Pons (tissue), 1 donor: ENCODE measurements at places on chromosomes 2 and 18.

DNA sequence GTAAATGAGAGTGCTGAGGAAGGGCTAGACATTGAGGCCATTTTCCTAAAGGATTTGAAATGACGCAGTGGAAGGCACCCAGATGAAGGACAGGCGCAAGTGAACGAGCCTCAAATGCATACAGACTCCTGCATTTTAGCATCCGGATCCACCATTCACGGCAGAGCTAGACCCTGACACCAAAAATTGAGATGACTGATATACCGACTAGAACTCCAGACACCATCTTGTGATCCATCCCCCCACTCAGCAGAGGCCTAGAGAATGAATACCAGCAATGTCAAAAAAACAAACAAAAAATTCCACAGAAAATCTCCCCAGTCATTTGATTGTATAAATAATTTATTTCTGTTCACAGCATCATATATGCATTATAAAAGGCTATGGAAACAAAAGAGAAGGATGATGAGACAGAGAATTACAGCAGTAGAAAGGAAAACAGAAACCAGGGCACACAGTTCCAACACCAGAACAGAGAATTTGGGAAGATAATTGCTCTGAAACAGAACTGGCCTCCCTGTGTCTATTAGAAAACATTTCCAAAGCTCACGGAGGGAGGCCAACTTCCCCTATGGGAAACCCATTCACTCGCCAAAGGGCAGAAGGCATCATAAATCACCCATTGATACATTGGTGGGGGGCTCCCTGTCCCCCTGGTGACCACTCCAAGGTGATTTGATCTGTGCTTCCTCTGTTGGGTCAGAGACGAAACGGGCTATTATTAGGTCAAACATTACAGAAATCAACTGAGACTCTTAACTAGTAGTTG lies 4.0 kb downstream of the ARL4C start:
- DNase-seq = no peak

- DNase-seq = no peak
Measured at GRCh38 chr2:202604699-202605098, 30.1 kb upstream of the FAM117B start.

DNA sequence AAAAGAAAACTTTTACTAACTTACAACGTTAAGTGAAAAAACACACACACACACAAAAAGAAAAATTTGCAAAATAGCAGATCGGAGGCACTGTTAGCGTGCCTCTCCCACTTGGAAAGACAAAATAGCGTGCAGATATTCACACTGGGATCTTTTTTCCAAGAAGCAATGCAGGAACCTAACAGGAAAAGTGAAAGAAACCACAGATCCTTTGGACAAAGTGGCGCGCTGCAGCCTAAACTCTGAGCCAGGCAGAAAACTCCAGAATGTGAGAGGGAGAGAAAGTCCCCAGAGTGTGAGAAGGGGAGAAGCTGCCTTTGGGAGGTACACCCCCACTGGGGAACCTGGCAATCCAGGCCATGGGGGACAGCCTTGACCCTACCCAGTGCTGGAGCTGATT lies 70.7 kb upstream of the SERPINE2 start:
- DNase-seq = no peak

DNA sequence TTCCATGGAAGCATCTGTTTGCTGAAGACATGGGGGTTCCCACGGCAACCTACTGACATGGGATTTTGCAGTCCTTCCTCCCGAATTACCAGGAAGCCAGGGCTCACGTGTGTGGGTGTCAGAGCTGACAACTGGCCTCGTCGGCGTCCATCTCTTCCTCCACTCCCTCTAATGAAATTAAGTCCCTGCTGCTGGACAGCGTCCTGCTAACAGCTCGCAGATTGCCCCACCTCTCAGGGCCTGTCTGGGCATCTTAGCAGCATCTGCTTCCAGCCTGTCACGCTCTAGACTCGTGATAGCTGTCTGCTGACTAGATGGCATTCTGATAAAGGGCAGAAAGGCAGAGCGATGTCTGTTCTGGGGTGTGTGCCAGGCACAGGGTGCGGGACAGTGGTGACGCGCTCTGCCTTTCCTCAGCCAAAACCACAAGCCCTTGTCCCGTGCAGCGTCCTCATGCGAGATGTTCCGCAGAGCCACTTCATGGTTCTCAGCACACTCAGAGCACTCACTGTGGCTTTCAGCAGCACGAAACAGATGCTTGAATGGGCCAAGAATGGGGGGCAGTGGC lies 161.1 kb downstream of the ARL4C start:
- peak; percentile 71 for DNase-seq

DNA sequence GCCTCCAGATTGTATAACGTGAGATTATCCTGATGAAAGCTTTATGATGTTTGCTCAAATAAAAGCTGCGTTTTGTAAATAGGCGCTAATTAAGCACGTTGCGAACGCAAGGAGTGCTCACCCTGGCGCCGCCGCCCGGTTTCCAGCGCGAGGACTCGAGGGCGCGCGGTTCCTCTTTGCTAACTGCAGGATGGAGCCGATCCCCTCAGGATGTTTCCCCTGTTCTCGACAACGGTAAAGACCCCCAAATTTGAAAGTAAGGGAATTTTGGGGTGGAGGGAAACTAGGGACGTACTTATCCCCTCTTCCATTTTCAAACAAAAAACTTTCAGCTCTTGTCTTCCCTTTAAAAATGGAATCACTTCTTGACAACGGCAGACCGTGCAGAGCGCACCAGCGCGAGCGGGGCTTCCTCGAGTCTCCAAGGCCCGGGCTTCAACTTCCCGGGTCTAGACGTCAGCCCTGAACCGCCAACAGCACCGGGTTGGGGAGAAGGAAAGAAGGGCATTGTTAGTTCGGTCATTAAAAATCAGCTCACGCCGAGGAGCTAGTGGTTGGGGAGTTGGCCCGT lies 1.1 kb upstream of the GBX2 start:
- peak; percentile 51 for DNase-seq

GRCh38 chr2:128103407-128103806 lies 12.4 kb downstream of the UGGT1 start:
- no peak for DNase-seq

DNA sequence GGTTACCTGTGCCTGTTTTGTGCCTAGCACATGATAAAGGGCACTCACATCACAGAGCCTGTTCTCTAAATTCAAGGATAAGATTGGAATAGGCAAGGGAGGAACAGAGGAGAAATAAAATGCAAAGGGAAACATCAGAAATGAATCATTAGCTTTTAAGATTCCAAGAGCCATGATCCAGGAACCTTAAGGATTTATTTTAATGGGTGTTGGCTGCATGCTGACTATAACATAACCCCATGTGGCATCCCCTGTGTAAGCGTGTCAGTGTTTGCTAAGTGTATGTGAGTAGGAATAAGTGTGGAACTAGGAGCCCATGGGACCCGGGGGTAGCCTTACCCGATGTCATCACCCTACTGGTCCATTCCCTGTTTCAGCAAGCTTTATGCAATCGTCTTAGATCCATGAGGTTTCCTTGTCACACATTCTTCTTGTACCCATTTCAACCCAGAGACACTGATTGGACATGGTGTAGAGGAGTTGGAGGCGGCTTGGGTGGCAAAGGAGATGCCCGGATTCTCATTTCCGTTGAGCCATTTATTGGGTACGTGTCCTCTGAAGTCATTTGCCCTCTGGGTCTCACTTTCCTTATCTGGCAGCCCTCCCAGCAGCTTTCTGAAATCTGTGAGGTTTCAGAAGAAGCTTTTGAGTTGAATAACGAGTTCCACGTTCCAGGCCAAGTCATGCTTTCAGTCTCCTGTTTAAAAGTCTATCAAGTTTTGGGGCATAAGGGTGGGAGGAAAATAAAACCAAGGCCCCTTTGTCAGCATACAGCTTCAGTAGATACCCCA lies 117.0 kb downstream of the MGAT5 start:
- no peak for DNase-seq

DNA sequence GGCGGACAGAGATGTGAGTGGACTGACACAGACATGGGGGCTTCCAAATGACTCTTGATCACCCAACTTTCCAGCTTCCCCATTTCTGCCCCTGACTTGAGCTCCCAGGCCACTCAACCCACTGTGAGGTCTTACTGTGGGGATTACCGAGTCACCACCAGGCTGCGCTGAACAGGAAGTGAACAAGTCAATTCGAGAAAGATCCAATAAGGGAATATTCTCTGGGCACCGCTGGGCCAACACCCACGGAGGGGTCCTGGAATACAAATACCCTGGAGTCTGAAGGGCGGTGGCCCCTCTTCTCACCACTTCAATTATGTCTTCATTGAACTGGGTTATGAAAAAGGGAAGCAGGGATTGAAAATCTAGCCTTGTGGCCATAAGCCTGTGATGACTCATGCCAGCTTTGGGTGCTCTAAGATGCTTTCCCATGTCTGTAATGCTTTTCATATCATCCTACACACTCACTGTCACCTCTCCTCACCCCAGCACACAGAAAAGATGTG lies 37.7 kb downstream of the BCL11A start:
- DNase-seq = no peak

- no peak for DNase-seq
Measured at GRCh38 chr2:58035352-58035751, 11.3 kb upstream of the VRK2 start.

DNA sequence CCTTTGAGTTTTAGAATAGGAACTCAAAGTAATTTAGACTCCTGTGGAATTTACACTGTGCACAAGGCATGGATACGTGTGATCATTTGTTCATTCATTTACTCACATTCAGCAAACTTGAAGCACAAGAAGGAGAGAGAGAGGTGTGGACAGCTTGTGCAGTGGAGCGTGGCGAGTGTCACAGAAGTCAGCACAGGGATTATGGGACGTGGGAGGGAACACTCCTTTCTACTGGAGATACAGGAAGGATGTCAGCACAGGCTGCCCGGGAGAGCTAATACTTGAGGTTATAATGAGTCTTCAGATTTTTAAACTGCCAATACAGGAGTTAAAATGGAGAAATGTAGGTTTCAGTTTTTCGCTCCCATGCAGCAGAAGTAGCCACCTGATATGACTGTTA lies 7.0 kb downstream of the FAM228A start:
- no peak for DNase-seq

DNA sequence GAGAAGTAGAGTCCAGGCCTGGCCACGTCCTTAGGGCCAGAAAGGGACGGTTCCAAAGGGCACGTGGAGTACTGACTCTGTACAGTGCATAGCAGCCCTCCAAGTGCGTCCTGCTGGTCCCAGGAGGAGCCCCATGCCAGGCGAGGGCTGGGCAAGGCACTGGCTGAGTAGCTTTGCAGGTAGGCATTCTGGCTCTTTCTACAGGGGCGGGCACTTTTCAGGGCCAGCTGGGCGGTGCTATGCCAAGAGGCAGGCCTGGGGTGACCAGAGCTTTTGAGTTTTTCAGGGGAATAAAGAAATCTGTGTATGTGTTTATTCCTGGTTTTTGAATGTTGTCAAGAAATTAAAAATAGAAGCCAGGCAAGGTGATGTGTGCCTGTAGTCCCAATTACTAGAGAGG lies 15.4 kb upstream of the GLI2 start:
- DNase-seq = no peak

GRCh38 chr2:27915191-27915590 lies 24.7 kb downstream of the BABAM2 start:
- DNase-seq = no peak

GRCh38 chr2:239264838-239265651 lies 135.8 kb downstream of the HDAC4 start:
- DNase-seq = no peak

- no peak for DNase-seq
Measured at GRCh38 chr2:134153294-134153880, 100.5 kb upstream of the MGAT5 start.

DNA sequence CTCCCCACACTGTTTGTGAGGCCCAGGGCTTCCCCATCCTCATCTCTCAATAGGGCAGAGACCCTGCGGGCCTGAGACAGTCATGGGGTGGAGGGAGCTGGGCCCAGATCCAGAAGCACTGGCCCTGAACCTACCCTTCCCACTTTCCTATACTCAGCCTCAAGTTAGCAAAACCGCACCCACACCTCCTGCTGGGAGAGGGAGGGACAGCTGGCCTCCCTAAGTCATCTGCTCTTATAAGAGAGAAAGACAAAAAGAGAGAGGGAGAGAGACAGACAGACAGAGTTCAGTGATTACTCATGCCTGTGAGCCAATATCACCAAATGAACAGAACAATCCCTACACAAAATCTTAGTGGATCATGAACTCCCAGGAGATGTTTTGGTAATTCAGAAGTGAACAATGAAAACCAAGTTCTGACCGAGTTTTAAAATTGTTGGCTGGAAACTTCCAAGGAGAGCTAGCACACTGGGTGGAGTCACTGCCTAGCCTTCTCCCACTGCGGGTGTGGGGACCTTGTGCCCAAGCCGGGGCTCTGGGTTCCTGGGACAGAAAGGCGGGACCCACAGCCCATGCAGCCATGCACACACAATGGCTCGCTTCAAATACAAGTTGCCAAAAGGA lies 130.5 kb downstream of the PXDN start:
- DNase-seq = no peak

DNA sequence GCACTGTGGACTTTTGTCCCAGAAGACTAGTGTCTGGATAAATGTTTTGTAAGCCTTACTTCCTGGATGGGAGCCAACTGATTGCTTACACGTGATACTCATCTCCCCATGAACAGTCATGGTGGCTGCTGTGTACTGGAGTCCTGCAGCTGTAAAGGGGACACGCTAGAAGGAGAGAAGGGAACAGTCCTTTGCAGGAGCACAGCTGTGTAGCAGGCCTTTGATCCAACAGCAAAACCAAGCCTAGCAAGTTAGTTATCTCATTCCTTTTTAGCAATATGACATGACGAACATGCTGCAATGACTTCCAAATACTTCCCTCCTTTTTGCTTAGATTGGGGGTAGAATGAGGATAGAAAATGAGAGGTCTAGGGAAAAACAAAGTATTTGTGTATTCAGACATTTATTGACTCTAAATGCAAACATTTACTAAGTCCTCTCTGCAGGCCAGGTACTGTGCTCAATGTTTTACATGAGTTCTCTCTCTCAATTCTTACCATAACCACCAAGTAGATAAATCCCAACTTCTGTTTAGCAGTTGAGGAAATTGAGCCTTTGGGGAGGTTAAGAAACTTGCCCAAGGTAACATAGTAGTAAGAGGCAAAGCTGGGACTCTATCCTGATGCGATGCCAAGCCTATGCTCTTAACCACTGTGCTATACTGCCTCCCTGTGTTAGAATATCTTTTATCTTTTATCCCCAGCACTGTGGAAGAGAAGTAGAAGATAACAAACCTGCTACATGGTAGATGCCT lies 55.4 kb upstream of the CD28 start:
- peak; percentile 90 for DNase-seq

DNA sequence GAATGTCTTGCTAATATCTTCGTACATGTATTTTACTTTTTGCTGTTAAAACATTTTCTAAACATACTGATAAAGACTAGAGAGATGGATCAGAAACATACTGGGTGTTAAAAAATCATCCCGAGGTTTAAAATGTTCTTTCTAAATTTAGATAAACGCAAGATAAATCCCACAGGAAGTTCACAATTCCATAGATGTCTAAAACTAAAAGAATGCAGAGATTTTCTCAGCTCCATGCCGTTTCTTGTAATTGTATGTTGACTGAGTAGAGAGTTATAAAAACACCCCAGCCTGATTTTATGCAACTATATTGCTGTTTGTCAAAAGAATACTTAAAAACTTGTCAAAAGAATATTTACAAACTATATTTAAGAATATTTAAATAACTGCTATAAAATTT lies 455.7 kb downstream of the ARHGAP15 start:
- no peak for DNase-seq
